ENCODE measurements at places on chromosomes 13 and 19.

GRCh38 chr19:44684892-44685863, 13.8 kb upstream of the CEACAM16 start:
- DNase-seq = no peak

GRCh38 chr13:20127562-20128458, 33.0 kb downstream of the GJA3 start:
- DNase-seq = no peak

DNA sequence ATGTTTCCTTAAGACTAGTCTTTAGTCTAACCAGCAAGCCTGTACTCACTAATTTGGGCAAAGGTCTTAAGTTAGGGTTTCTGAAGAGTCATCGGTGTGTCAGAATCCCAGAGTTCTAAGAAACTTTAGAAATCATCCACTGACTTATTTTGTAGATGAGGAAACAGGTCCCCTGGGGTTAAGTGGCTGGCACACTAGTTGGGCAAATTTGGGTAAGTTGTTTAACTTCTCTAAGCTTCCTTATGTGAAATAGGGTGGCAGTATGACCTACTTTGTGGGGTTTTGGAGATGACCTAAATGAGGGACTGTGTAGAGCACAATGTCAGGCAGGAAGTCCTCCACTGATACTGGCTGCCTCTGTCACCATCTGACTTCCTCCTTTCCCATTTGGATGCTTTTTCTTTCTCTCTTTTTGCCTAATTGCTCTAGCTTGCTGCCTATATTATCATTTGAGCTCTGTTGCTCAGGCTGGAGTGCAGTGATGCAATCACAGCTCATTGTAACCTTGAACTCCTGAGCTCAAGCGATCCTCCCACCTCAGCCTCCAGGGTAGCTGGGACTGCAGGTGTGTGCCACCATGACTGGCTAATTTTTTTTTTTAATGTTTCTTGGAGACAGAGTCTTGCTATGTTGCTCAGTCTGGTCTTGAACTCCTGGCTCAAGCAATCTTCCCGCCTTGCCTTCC, 2.3 kb downstream of the ADGRE3 start:
- DNase-seq = no peak

GRCh38 chr19:15976836-15977689, 28.3 kb downstream of the OR10H4 start:
- no peak for DNase-seq

DNA sequence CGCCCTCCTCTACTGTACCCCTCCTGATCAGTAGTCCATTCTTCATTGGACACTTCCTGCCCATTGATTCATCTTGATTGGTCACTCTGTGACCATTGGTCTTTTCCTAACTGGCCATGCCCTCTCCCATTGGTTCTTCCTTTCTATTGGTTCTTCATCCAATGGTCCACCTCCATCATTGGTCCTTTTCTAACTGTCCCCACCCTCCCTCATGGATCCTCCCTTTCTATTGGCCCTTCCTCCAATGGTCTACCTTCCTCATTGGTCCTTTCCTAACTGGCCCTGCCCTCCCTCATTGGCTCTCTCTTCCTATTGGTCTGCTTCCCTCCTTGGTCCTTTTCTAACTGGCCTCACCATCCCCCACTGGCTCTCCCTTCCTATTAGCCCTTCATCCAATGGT, 7.1 kb downstream of the KLK6 start:
- DNase-seq = no peak

- DNase-seq = no peak
Observed at GRCh38 chr13:112106478-112107141, 39.7 kb downstream of the SOX1 start.

DNA sequence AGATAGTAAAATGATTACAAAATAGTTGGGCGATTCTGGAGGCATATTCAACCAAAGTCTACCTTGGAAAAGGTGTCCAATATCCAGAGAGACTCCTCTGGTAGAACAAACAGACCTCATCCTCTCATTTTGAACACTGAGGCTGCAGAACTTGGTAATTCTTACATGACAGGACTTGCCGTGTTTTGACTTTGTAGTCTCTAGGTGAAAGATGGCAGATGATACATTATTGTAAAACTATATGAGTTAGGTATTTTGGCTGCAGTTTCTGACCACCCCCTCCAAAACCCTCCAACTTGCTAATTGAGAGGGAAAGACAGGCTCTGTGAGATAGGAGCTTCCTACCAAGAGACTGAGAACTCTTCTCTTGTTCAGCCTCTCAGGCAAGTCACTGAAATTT, 22.6 kb downstream of the SAE1 start:
- DNase-seq = no peak

GRCh38 chr19:43460362-43461016, 4.9 kb downstream of the LYPD3 start:
- no peak for DNase-seq

DNA sequence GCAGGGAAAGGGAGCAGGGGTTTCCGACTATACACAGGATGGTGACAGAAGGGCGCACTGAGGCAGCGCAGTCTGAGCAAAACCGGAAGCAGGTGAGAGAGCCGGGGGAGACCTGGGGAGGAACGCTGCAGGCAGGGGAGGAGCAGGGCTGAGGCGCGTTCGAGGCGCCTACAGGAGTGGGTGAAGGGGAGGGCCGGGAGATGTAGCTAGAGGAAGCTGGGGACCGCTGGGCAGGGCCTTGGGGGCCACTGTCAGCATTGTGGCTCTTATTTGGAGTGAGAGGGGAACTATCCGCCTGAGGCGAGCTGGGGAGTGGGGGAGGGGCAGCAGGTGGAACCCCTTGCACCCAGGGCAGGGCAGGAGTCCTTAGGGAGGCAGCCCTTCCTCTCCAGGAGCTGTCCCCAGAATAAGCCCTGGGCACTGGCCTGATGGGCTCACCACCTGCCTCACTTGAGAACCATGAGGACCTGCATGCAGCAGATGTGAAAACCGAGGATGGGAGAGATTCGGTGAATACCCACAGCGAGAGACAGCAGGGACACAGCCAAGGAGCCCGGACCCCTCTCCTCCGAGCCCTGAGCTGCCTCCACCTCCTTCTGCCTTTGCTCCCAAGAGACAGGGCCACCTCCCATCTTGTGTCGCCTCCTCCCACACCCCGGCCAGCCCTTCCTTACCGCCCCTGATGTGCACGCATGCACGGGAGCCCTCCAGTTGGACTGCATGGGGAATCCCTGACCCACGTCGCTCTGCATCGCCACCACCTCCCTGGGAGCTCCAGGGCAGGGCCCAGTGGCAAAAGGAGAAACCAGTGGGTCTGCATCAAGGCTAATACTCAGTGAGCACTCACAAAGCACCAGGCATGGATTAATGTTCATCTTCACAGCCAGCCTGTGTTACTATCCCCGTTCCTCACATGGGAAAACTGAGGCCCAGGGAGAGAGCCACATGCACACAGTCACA, 10.3 kb downstream of the AKT2 start:
- no peak for DNase-seq

Measured in stimulated activated CD4-positive, alpha-beta T cell treated with anti-CD3 and anti-CD28 coated beads, TNF-alpha, amount 100 ng/mL, for 48 hours (primary cell).